Stimulated activated CD4-positive, alpha-beta T cell treated with anti-CD3 and anti-CD28 coated beads, Interleukin-2, amount 100 ng/mL, for 24 hours (primary cell): ENCODE measurements at places on chromosomes 16 and 17.
A peak's percentile ranks its signal among the peaks of the same experiment; 100 is the strongest.

DNA sequence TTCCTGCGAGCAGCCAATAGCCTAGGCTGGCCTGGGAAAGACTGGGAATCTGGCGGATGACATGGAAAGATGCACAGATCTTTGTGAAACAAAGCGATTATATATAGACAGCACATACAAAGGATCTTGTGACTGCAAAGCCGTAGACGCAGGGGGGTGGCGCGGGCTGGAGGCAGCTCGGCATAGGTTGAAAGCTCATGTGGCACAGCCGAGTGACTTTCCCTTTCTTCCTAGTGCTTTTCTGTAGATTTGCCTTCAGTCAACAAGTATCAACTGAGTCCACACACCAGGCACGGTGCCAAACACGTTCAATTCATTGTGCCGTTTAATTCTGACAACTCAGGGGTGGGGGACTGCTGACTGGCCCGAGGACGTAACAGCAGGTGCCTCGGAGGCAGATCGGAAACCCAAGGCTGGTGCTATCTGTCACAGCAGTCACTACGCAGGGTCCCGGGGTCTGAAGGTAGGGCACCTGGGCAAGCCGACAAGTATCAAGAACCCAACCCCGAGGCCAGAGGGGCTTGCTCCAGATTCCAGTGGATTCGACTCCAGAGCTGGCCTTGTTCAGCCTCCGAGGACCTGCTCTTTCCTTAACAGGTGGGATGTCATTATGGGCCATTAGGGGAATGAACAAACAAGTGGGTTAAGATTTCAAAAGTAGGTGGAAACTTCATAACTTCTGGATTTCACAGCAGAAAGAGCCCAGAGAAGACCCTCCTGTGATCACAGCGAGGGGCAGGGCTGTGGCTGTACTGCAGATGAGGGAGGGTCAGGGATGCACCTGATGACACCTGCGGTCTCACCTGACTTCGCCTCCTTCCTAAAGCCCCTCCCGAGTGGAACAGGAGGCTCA, 5.9 kb downstream of the PAM16 start:
- DNase-seq, result no peak

DNA sequence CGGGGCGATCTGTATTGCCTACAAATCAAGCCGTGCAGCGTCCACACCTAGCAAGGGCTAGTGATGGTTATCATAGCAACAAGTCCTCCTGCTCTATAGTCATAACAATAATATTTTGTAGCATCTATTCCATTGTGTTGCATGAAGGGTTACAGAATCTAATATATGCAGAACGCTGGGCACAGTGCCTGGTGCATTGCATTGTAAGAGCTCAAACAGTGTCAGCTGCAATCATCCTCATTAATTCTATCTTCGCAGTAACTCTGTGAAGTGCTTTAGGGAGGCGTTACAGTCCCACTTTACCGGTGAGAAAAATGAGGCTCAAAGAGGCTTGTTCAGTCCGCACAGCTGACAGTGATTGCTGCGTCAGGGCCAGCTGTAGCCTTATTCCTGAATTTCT, 149.4 kb downstream of the RBFOX1 start:
- DNase-seq, result no peak

GRCh38 chr16:15427648-15428239, 6.6 kb upstream of the BMERB1 start:
- peak; percentile 63 for DNase-seq

DNA sequence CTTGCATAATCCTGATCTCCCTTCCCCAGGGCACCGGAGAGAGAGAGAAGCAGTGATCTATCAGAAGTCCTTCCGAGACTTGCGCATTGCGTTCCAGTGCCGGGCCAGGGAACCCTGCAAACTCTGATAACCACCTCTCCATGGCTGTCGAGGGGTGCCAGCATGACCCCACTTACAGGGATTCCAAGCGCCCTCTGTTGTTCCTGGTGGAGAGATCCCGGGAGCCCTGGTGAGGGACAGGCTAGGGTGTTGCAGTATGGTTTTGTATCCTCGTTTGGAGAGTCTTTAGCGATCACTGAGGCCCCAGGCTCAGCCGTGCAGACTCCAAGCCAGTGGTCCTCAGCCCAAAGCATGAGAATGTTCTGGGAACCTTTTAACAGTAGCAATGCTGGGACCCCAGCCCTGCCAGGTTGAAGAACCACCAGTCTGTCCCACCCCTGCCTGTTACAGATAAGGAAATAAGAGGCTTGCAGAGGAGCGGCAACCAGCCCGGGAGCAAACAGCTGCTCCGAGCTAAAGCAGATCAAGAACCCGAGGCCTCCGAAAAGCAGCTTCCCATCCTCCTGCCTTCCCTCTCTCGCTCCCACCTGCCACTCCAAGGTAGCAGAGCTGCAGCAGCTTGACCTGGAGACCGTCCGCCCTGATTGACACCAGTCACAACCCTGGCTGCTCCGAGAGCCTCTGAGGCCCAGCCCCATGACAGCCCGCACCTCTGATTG, 150.3 kb upstream of the RPL38 start:
- DNase-seq, result no peak

- no peak for DNase-seq
Observed at GRCh38 chr16:21166561-21166961, 8.1 kb downstream of the LDAF1 start.

- no peak for DNase-seq
Observed at GRCh38 chr16:30470170-30470512, 2.4 kb upstream of the ITGAL start.

DNA sequence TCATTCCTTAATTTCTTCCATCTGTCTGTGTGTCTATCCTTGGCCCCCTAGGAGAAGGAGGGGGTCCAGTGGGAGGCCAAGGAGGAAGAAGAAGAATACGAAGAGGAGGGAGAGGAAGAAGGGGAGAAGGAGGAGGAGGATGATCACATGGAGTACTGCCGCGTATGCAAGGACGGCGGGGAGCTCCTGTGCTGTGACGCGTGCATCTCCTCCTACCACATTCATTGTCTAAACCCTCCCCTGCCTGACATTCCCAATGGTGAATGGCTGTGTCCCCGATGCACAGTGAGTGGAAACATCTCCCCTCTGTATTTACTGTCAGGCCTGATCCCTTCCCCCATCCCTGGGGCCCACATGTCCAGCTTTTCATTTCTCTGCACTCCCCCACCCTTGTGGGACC, 6.3 kb downstream of the CHD3 start:
- no peak for DNase-seq

GRCh38 chr16:65070831-65071432, 50.9 kb downstream of the CDH11 start:
- DNase-seq, result no peak

- DNase-seq, result no peak
Observed at GRCh38 chr17:80569924-80570323, 25.3 kb downstream of the RPTOR start.

- DNase-seq, result peak; percentile 77
Observed at GRCh38 chr16:569445-570254, at the start of gene PIGQ. Gene PIGQ (plus strand): TSS chr16:569968. CDS start chr16:574075, 4,107 bp downstream.

DNA sequence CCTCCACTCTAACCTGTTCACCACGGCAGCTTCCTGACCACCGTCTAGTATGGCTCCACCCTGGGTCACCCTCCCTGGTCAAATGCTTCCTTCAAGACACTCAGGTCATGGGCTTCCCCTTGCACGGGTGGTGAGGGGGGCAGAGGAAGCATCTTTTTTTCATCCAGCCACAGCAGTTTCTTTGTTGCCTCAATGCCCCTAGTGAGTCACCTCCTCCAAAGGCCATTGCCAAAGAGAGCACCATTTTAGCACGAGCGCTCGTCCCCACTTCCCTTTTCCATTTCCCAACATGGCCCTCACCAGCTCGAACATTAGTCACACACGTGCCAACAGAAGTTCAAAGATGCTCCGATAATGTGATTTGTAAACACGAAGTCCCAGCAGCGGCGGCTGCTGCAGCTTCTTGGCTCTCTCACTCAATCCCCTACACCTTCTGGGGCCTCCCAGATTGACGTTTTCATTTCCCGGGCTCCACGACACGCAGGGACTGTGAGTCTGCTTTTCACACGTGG, 134.6 kb downstream of the GAS7 start:
- DNase-seq, result no peak

GRCh38 chr16:80346111-80346632, 194.6 kb upstream of the DYNLRB2 start:
- DNase-seq, result no peak

DNA sequence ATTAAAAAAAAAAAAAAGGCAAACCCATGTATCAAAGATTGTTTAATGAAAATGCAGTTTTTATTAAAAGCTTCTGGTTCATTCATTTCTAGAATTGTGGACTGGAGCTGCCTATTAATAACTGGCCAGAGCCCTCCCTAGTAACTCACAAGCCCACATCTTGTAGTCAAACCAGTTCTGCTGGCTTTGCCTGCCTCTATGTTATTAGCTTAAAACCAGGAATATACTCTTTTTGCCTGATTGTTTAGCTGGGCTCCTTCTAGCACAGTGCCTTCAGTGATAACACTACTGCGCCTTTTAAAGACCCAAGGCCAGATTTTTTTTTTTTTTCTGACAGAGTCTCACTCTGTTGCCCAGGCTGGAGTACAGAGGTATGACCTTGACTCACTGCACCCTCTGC, 26.0 kb downstream of the TAC4 start:
- DNase-seq, result no peak

- peak; percentile 19 for DNase-seq
Observed at GRCh38 chr17:18314059-18314730, 599 bp downstream of the TOP3A start.
